ENCODE measurements at places on chromosomes 13 and 19.

DNA sequence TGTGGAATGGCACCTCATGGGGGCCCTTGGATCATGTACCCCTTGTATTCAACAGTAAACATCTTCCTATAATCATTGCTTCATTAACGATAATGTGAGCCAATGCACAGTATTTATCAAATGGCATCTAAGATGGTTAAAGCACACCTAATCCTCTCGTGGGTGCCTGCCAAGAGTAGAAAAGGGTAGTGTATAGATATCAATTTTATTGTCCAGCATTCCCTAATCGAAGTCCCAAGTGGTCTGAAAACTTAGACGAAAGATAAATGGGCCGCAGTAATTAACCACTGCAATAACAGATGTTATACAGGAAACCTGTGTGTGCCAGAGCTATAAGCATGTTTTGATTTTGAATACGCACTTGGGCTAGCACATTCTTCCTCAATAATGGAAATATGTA is 667 bp upstream of the MBNL2 start:
- DNase-seq = no peak

- DNase-seq = no peak
Observed at GRCh38 chr13:51440381-51440780, 12.5 kb downstream of the INTS6 start.

GRCh38 chr19:3606174-3606689 is 443 bp downstream of the TBXA2R start:
- no peak for DNase-seq

DNA sequence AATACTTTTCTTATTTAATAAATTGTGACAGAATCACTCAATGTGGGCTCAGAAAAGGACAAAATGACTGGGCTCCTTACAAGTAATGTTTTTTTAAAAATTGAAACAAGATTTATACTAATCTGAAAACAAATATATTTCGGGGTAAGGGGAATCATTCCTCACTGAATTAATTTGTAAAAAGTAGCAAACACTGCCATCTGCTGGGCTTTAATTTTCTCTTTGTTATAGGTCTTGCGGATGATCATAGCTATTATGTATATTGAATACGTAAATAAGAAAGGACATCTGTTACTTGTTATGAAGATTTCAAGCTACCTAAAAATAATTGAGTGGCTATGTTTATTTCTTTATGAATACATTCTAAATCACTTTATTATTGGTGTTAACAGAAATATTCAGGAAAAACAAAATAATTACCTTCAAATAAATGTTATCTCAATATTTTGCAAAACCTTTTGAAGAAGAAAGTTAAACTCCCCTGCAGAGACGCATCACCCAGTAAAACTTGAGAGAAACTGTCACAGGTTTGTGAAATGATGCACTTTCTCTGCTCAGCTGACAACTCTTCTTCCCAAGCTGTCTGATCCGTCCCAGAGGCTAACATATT is 17.8 kb upstream of the ENOX1 start:
- DNase-seq = no peak

- DNase-seq = peak; percentile 75
Observed at GRCh38 chr19:10431943-10432735, 11.8 kb downstream of the PDE4A start.

- no peak for DNase-seq
Observed at GRCh38 chr19:29947871-29948270, 5.8 kb downstream of the URI1 start.

DNA sequence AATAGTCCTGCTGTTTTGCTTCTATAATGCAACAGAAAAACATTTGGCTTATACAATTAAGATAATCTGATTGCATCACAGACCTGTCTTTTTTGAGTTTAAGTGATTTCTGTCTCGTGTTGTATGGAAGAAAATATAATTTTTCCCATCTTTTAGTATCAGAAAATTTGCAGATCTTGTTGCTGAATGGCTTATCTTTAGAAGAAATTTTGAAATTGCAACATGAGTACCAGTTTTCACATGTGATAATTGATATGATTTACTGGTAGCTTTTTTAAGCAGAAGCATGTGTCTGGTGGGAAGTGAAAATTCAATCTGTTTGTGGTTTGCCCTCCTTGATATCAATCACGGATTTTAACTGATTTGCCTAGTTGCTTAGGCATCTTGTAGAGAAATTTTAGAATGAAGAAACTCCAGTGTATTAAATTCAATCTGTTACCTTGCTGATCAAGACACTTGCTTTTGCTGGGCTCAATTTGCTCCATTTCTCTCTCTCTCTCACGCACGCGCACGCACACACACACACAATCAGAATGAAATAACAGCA is 89.8 kb upstream of the MYCBP2 start:
- no peak for DNase-seq

- DNase-seq = no peak
Observed at GRCh38 chr13:33014291-33014690, 1.9 kb upstream of the KL start.

DNA sequence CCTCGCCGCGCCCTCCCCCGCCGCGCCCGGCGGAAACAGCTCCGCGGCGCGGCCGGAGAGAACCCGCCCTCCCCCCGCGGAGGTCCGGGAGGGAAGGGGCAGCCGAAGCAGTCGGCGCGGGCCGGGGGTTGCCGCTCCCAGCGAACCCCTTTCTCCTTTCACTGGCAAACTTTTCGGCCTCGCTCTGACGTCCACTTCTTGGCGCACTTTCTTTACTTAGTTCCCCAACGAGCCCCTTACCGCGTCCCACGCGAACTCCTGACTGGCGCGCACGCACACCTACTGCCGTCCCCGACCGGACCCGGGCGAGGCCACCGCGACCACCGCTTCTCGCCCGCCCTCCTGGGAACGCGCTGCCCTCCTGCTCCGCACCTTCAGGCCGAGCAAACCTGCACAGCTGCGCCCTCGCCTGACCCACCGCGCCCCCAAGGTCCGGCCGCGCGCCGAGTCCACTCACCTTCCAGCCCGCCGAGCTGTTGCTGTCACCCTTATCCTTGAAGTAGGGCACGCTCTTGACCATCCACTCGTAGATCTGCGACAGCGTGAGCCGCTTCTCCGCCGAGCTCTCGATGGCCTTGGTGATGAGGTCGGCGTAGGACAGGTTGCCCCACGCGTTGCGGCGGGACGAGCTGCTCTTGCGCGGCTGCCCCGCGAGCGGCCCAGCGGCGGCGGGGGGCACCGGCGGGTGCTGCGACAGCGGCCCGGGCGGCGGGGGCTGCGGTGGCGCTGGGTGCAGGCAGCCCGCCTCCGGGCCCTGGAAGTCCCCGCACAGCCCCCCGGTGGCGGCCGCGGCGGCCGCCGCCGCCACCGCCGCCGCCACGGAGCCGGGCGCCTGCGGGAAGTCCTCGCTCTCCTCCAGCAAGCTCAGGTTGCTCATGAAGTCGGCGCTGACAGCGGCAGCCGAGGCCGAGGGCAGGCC is 1.1 kb downstream of the FOXO1 start:
- peak; percentile 64 for DNase-seq

- DNase-seq = no peak
Observed at GRCh38 chr19:13693889-13694288, 70.4 kb upstream of the MRI1 start.

- no peak for DNase-seq
Observed at GRCh38 chr13:37701972-37702371, 103.4 kb upstream of the POSTN start.

- no peak for DNase-seq
Observed at GRCh38 chr13:44619651-44620050, 43.5 kb upstream of the TSC22D1 start.

GRCh38 chr19:39870171-39870971 is 24.2 kb upstream of the FBL start:
- no peak for DNase-seq

GRCh38 chr19:55101261-55101660 is 16.2 kb downstream of the PPP1R12C start:
- no peak for DNase-seq

- DNase-seq = peak; percentile 59
Observed at GRCh38 chr13:42807241-42807640, 25.9 kb downstream of the FAM216B start.

DNA sequence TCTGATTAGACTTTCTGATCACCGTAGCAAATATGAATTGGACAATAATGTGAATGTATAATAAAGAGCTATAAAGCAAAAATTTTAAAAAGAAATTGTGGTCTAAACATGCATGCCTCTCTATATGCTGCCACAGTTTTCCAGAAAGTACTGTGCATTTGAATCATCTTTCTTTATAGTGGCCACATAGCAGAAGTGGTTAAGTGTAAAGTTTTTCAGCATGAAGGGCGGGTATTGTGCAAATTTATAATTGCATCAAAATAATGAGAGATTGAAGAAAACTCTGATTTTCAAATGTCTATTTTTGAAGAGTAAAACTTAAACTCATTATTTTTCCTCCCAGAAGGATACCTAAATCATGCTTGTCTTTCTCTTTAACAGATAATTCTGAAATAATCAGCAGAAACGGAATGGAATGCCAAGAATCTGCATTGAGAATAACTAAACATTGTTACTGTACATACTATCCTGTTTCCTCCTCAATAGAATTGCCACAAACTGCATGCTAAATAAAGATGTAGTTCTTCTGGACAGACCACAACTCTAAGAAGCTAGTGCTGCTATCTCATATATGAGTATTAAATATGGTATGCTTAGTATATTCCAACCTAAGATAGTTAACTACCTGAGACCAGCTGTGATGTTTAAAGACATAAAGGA is 42.9 kb upstream of the RAP2A start:
- DNase-seq = no peak

DNA sequence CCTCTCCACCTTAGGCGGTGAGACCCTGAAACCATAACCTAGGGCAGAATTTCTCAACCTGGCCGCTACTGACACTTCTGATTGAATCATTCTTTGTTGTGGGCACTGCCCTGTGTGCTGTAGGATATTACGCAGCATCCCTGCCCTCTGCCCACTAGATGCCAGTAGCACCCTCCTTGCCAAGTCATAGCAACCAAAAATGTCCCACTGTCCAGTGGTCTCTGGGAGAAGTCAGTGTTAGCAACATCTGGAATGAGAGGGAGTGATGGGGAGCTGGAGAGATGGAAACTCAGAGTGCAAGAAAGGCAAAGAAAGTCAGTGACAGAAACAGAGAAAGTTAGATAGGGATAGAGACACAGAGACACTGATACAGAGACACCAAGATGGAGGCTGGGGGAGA is 13.6 kb downstream of the KLK4 start:
- DNase-seq = no peak

DNA sequence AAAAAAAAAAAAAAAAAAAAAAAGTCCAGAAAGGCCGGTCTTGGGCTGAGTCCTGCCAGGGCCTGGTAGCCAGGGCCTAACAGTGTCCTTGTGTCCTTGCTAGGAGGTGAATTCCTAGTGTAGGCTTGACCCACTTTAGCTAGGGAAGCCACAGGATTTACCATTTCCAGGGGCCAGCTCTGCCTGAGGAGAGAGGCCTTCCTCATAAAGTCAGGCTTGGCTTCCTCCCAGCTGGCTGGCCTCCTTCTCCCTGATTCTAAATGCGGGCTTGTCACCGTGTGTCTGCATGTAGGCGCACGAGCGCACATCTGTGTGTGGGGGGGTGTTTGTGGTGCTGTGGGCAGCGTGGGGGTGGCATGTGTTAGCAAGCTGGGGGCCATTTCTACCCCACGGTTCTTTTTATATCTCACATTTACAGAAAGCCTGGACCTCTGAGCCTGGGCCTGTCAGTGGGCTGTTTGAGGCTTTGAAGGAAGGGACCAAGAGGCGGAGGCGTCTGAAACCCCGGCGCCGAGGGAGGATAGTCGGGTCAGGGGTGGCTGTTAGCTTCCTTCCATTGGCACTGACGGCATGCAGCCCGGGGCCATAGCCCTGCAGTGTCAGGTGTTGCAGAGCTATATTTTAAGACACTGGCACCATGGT is 31.7 kb downstream of the IER2 start:
- peak; percentile 55 for DNase-seq

DNA sequence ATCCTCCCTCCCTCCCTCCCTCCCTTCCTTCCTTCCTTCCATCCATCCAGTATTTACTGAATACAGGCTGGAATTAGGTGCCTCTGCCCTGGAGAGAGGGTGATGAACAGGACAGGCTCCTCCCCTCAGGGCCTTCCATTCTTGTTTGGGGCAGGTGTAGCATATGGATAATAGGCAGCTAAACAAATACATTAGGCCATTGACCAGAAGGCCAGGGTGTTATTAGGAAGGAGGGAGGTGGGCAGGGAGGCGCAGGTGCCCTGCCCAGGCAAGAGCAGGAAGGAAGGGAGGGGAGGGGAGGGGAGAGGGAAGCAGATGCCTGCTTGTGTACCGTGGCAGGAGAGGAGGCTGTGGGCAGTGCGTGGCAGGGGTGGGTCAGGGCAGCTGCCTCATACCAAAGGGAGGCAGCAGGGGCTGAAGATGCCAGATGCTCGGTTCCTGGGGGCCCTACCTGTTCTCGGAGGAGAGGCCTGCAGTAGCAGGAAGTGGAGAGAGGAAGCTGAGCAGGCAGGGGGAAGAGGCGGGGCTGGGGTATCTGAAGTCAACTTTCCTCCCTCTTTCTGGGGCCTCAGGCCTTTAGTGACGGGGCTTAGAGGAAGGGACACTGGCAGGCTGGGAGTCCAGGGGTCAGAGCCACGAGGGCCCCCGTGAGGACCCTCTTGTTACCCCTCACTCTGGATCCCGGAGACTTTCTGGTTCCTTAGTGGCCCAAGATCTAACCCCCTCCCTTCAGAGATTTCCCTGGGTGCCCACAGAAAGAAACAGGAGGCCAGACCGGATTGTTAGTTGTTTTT is at the start of gene RINL:
TSS of gene RINL (minus strand) at position 495 of the 794 bp plus-strand sequence. CDS start 1,533 bp downstream, outside the sequence.
- peak; percentile 85 for DNase-seq

- no peak for DNase-seq
Observed at GRCh38 chr19:9427941-9428340, 7.4 kb downstream of the ZNF266 start.

DNA sequence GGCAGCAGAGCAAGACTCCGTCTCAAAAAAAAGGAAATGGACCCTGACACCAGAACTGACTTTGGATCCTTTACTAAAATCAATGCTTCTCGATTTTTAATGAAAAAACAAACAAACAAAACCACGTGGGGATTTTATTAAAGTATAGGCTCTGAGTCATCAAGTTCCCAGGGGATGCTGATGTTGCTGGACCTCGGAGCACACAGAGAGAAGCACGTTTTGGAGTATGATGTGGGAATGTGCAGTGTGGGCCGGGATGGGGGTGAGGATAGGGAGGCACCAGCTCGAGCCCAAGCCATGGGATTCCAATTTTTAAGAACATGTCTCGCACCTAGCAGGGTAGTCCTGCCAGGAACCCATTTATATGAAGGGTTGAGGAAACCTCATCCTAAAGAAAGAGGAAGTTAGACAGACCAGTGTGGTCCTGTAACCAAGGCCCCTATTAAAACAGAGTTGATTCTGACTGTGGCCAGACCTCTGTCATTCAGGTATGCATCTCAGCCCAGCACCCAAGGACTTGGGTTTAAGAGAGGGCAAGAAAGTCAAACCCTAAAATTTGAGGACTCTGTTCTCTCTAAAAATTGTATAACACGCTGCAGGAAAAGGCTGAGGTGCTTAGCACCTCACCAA is 6.4 kb downstream of the FLT1 start:
- no peak for DNase-seq

GRCh38 chr19:8127311-8127710 is 22.1 kb downstream of the FBN3 start:
- no peak for DNase-seq

- DNase-seq = no peak
Observed at GRCh38 chr19:35116072-35116801, 614 bp downstream of the FXYD3 start.

Measured in activated CD8-positive, alpha-beta memory T cell treated with anti-CD3 and anti-CD28 coated beads, Interleukin-2, amount 10 ng/mL, durations not matched to agents 7 days and 5 days (primary cell).